Stimulated activated CD4-positive, alpha-beta T cell treated with anti-CD3 and anti-CD28 coated beads, Interleukin-15, amount 100 ng/mL, for 1 hour (primary cell): ENCODE measurements at places on chromosomes 2 and 18.

GRCh38 chr2:7904319-7904718 lies 777.5 kb upstream of the ID2 start:
- no peak for DNase-seq

- DNase-seq = no peak
Measured at GRCh38 chr2:128639120-128639477, 320.4 kb upstream of the HS6ST1 start.

GRCh38 chr2:171330155-171330956 lies 103.4 kb downstream of the METTL8 start:
- DNase-seq = no peak

DNA sequence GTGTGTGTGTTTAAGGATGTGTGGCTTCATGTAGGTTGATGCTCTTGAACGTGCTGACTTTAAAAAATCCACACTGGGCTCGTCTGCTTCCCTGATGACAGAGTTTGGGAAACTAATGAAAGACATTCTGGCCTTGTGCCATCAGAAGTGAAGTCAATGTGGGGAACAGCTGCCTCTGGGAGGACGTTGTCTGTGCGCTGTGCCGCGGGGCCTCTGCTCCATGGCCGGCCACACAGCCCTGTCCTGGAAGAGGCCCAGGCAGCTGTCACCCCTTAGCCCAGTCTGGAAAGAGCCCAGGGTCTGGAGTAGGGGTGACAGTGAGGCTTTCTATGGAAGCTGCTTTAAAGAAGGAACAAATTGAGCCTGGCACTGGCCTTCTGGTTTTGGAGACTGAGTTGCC lies 155.8 kb downstream of the SH3RF3 start:
- no peak for DNase-seq

GRCh38 chr2:46351750-46352138 lies 54.5 kb downstream of the EPAS1 start:
- peak; percentile 36 for DNase-seq

DNA sequence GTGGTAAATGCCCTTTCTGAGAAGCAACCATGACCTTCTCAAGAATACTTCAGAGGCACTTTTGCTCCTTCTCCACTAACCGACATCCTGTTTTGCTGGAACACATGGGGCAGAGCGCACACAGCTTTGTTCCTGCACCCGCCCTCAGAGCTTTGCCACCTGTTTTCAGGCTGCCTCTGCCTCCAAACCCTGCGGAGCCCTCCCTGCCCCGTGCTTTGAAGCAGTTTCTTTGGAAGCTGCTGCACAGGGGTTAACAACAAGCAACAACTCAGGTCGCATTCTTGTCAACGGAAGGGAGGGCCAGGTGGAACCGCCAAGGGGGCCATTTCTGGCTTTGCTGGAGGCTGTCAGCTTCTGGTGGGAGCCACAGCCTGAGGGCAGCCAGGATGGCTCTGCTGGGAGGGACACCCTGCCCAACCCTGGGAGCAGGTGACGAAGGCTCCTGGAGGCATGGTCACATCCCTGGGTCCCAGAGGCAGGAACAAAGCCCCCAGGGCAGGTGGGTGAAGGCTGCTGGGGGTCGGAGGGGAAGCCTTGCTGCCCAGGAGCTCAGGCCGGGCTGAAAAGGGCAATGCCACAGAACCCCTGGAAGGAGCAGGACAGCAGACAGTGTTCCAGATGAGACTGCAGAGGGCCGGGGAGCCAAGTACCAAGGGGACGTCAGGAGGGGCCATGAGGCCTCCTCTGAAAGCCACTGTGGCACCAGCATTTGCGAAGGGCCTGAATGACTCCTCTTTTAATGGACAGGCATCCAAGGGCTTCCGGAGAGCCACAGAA lies 46.8 kb downstream of the MRPS5 start:
- peak; percentile 24 for DNase-seq

GRCh38 chr18:57294547-57294946 lies 57.8 kb upstream of the ST8SIA3 start:
- DNase-seq = no peak

- no peak for DNase-seq
Measured at GRCh38 chr2:106701203-106702022, 184.6 kb downstream of the ST6GAL2 start.

DNA sequence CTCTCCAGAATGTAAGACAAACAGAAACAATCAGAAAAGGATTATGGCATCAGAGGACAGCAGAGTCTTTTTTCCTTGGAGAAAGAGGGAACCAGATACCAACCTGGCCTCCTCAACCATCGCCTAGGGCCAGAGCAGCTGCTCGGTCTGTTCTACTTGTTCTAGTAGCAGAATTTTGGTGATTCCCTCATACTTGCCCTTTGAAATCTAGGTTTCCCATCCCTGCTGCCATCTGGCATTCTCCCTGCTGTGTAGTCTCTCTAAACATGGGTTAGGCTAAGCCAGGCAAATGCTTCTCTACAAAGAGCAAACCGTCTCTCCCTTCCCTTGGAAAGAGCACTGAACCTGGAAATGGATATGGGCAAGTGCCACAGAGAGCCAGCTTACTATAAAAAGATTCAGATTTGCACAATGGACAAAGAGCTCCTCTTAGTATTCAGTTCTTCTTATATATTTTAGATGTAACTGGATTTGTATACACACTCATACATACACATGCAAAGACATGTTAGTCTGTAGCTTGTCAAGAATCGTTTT lies 208.6 kb upstream of the ST6GAL2 start:
- DNase-seq = no peak

DNA sequence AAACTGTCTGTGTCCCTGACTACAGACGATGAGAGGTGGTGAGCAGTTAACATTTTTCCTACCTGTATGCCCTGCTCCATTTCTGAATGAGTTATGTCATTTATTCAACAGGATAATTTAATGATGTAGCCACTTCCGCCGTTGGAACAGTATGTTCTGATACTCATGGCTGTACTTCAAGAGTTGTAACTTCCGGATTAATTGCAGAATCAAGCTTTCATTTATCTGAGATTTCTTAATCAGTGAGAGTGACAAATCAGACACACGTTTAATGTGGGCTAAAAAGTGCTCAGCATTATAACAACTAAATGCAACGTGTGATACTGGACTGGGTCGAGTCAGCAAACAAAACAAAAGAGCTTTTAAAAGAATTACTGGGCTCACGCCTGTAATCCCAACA lies 107.7 kb downstream of the KCTD1 start:
- DNase-seq = no peak

DNA sequence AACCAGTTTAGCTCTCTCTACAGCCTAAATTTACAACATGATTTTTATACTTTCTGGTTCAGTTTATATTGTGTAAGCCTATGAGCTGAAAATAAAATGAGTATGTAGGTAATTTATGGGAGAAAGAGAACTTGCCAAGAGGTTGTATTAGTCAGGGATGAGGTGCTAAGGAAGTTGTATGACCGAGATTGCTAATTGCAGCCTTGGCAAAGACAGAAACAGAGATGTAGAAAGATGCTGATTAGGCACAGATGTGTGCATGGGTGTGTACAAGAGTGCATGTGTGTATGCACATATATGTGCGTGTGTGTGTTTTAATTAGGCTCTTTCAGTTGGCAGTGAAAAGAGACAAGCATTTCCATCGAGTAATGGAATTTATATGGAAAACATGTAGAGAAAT lies 213.9 kb downstream of the FBXO15 start:
- DNase-seq = no peak

- no peak for DNase-seq
Measured at GRCh38 chr18:8426401-8426800, 182.8 kb upstream of the RAB12 start.

DNA sequence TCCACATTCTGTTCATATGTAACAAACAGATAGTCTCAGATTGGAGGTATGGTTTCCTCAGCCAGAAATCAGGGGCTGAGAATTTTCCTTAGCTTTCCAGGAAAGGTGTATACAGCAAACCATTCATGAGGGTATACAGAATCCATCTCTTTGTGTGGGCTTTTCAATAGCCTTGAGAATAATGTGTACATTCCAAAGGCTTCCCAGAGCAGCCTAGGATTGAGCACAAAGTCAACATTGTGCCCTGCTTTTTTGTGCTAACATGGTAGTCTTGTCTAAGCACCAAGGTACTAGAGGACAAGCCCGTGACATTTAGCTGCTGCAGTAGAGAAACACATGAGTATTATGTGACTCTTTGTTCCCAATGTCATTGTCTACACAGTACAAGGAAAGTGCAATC lies 322.1 kb upstream of the TANK start:
- no peak for DNase-seq

- no peak for DNase-seq
Measured at GRCh38 chr2:34979148-34979547, 1376.4 kb upstream of the CRIM1 start.

DNA sequence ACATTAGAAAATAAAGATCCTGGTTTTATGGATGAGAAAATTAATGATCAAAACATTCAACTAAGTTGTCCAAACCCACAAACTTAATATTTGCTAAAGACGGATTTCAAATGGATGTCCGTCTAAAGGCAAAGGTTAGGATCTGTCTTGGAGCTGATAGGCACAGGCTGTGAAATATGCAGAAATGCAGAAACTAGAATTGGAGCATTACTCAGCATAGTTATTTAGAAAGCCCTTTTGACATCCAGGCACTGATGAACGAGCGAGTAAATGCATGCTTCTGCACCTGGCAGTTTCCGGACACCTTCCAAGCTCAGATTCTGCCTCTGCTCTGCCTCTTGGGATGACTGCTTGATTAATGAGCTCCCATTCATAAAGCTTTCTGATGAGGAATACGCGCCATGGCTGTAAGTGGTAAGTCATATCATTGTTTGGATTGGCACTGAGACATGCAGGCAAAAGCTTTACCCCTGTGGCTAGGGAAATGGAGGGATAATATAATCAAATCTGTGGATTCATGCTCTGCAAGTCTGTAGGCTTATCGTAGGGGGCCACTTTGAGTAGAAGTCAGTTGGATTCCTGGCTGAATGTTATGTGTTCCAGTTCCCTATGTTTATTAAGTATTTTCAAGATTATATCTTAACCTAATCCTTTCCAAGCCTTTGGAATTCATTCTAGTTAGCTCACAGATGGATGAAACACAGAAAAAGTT lies 2176.3 kb upstream of the CELF4 start:
- no peak for DNase-seq

GRCh38 chr18:22703883-22704585 lies 229.1 kb upstream of the RBBP8 start:
- DNase-seq = no peak

DNA sequence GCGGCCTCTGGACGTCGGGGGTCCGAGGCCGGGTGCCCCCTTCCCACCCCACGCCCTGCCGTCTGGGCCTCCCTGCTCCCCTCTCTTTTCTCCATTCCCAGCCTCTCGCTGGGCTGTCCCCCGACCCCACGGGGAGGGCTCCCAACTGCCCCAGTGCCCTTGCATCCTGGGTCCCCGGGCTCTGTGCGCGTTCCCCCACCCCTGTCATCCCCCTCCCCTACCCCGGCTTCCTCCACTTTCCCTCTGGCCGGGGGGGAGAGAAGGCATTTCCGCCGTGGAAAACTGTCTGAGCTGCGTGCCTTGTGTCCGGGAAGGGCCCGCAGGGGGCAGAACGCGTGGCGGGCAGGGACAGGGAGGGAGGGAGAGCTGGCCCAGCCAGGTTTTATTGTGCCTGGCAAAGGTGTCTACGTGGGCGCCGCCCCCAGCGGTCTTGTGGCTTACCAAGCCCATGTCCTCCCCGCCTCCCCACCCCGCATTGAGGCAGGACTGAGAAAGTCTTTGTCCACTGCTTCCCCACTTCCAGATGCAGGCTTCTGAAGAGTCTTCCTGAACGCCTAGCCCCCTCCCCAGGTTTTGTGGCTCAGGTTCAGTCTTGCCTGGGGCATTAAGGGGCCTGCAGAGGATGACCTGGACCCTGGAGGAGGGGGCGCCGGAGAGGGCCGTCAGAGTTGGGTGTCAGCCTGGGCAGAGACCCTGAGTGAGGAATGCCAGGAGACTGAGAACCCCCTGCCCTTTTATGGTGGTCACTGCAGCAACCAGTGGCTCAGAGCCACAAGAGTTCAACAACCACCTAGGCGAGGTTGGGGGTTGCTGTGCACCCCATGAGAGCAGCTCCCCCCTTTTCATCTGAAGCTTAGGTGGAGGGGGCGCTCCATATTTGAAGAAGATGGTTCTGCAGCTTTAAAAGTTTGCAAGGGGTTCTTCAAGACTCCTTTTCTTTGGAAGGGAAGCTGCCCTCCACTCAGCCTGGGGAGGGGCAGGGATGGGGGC lies 1.3 kb downstream of the ITM2C start:
- no peak for DNase-seq

DNA sequence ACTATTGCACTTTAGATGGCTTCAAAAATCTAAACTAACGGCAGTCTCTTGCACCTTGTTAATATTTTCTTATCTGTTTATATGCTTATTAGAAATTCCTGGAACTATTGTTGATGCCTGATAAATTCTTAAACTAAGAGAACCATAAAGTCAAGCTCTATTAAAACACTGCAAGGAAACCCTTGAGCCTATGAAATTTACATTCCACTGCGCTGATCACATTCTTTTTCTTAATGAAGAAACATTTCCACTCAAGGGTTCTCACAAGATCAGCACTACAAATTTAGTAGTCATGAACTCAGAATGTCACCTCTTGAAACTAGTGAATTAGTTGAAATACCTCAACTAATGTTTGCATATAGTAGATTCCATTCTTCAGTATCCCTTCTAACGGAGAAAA lies 331.8 kb upstream of the SLC8A1 start:
- no peak for DNase-seq

- DNase-seq = no peak
Measured at GRCh38 chr2:106085181-106085940, 108.7 kb downstream of the UXS1 start.
